ENCODE measurements at places on chromosomes 7 and 10. TPM values are rescaled to one million over a fixed set of nuclear protein-coding genes. Genes with fewer than 3 reads are reported as not detected.

DNA sequence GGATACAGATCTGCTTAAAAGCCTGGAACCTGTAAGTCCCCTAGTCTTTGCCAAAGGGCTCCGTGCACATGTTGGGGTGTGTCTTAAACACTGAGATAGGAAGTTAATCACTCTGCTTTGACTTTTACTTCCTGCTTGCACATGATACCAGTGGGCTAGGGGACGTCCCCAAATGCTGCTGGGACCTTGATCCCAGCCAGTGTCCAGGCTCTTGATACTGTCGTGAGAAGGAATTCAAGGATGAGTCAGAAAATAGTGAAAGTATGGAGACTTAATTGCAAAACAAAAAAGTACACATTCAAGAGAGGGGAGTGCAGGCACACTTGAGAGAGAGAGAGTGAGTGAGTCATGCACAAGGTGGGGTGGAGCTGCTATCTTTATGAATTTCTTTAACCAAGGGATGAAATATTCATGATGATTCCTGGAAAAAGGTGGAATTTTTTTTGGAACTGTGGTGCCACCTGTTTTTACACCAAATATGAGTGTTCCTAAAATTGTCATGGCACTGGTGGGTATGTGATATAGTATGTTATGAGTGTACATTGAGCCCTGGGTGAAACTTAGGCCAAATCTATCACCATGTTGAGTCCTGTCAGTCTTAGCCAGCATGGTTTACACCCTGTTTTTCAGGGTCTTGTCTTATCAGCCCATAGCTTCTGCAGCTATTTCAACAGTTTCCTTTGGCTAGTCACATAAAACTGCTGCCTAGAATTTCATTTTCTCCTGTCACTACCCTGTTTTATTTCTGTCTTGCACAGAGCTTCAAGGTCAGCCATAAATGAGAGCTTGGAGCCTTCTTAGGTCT, 88.3 kb upstream of the CYP26C1 start:
- no peak for DNase-seq

AKR1C3 gene
- 2.0 TPM for total RNA-seq

GRCh38 chr7:31056775-31057346, 4.8 kb downstream of the ADCYAP1R1 start:
- DNase-seq, result no peak

AZGP1 gene
- total RNA-seq, result not detected

RAPGEF5 gene
- 0.72 TPM for total RNA-seq

RBP4 gene
- total RNA-seq, result not detected

GRCh38 chr10:116740971-116741370, 1.4 kb downstream of the HSPA12A start:
- DNase-seq, result no peak

DNA sequence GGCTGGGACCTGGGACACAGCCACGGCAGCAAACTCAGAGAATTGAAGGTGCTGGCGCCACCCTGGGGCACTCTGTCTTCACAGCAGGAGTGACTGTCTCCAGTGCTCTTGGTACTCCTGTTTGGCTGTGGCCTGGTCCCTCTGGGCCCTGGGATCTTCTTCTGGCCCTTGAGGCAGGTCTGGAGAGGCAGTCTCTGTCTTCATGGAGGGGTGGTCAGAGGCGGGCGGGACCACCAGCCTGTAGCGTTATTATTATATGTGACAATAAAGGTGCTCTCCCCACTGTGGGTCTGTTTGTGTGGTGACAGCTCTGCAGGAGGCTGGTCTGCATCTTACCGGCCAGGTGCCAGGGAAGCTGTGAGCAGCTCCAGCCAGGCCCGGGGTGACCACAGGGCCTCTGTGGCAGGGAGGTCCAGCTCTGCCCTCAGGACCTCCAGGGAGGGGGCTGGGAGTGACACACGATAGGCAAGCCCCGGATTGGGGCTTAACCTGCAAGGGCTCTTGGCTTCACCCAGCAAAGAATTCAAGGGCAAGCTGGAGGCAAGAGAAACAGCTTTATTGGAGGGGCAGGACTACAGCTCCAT, 70.3 kb downstream of the MYL10 start:
- DNase-seq, result no peak

- DNase-seq, result no peak
Observed at GRCh38 chr10:75865413-75866299, 434.2 kb downstream of the LRMDA start.

DNA sequence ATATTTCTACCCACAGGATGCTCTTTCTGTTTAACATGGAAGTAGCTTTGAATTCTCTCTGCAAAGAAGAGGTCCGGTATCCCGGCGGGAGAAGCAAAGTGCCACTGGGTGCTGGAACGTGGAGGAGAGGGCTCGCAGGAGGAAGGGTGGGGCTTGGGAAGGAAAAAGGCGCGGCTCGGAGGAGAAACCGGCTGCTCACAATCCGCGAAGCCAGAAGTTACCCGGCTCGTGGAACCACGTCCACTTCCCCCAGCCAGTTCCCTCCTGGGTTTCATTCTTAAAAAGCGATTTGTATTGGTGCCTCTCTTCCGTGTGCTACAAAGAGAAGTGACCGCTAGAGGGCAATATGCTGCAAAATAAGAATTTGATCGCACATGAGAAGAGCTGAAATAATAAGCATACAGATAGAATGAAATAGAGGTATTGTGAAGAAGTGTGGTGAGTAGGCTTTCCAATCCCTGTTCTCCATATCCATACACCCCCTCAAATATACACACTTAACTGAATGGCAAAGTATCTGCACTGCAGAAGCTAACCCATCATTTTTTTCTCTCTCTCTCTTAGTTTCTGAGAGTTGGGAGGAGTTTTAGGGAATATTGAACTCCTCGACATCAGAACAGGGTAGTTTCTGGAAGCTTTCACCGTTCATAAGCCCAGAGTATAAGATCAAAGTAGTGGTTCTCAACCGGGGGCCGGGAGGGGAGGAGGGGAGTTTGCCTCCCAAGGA, 31.1 kb downstream of the TRIL start:
- DNase-seq, result peak; percentile 53

DNA sequence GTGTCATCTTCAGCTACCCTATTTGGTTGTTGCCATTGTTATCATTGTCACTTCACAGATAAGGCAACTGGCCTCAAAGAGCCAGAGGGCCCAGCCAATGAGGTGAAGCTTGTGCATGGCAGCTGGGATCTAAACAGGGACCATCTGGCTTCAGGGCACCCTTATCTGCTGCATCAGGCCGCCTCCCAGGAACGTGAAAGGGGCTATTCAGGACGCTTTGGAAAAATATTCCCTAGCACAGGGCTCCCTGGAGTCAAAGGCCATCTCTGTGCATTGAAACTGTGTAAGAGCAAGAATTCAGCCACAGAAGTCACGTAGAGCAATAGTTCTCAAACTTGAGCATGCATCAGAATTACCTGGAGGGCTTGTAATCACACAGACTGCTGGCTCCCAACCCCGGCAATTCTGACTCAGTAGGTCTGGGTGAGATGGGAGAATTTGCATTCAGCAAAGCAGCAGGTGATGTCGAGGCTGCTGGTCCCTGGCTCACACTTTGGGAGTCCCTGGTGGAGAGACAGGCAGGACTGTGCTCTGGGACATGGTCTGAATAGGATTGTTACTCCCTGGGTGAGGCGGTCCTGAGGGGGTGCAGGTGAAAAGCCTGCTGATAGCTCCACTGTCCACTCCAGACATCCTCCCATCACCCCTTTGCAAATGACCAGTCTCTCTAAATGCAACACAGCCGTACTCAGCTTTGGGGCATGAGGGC, 21.5 kb upstream of the PLEKHA1 start:
- DNase-seq, result no peak

ZNF727 gene
- 0.22 TPM for total RNA-seq
